ENCODE measurements at places on chromosomes 5 and 9. TPM values are rescaled to one million over a fixed set of nuclear protein-coding genes. Genes with fewer than 3 reads are reported as not detected.

The PCDH1 gene
- 38.8 TPM for total RNA-seq

The PRDM9 gene
- not detected for total RNA-seq

GRCh38 chr5:102937894-102938293 is 182.0 kb downstream of the GIN1 start:
- no peak overlapping the region for H3K4me3 ChIP-seq
- H3K4me1 ChIP-seq: no peaks in the 10 kb centered on the region
- DNase-seq: no peak
- H3K27ac ChIP-seq: no peak overlapping the region

DNA sequence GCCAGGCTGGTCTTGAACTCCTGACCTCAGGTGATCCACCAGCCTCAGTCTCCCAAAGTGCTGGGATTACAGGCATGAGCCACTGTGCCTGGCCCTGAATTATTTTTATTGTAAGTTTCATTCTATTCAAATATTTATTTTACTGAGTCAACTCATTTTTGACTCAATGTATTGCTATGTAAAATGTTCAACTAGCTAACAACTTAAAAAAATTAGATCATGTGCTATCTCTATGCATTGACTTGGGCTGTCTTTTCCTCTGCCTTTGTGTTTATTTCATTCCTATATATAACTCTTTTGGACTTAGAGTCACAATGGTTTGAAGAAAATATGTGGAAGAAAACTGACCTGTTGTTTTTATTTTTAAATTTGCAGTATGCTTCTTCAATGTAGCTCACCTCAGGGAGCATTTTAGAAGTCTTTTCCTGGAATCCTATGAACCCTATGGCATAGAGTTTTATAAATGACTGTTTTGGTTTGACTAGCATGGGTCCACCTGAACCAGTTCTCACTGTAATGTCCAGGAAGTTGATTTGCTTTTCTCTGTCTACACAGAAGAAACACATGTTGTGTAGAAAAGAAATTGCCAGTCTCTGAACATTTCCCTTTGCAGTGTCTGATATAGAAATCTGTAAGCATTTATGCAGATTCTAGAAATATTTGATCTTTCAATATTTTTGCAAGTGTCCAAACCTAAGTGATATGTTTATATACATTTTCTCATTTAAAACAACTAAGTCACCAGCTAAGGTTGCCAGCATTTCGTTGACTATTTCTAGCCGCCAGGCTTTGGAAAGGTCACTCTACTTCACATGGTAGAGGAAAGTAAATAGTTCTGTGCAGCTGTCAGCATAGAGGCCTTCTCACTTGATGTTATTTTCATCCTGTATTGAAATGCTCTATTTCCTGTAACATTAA is 138.8 kb downstream of the PCSK1 start:
- no peaks in the 10 kb centered on the region for H3K36me3 ChIP-seq

GRCh38 chr5:131706281-131706680 is 71.3 kb upstream of the RAPGEF6 start:
- no peaks in the 10 kb centered on the region for H3K36me3 ChIP-seq
- H3K4me3 ChIP-seq: no peak overlapping the region
- no peak for DNase-seq
- no peak overlapping the region for H3K27ac ChIP-seq
